Right atrium auricular region (tissue), 2 donors: ENCODE measurements at places on chromosomes 13 and 19. TPM values are rescaled to one million over a fixed set of nuclear protein-coding genes. Genes with fewer than 3 reads are reported as not detected.
A peak's percentile ranks its signal among the peaks of the same experiment; 100 is the strongest.

- no peak for DNase-seq
These were observed 112.3 kb upstream of the FBXL3 start for GRCh38 chr13:77139306-77139705.

DNA sequence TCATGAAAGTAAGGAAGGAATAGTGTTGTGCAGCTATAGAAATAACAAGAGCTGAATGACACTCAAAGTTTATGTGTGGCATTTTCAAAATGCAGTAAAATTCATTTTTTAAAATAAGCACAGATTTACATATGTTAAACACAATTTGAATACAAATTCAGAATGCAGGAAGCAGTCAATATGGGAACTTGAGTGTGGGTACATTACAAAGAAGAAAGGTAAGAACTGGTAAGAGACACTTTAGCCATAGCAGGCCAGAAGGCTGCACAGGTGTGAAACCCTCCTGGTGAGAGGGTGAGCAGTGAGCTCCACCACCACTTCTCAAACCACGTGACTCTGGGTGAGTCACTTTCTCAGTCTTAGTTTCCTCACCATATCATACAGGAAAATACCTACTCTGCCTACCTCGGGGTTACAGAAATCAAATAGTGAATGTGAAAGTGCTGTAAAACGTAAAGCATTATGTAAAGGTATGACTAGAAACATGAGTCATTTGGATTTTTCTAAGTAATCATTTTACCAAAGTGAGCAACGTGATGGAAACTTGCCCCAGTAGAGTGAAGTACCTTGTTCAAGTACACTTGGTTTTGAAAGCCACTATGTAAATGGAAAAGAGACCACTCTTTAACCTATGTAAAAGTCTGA lies 40.5 kb downstream of the USP12 start:
- DNase-seq = no peak

GRCh38 chr13:28449826-28450773 lies 44.8 kb downstream of the FLT1 start:
- no peak for DNase-seq

GRCh38 chr19:27765912-27766725 lies 1446.8 kb downstream of the UQCRFS1 start:
- DNase-seq = peak; percentile 18

GRCh38 chr19:1992759-1993260 lies 22.7 kb downstream of the BTBD2 start:
- no peak for DNase-seq

DNA sequence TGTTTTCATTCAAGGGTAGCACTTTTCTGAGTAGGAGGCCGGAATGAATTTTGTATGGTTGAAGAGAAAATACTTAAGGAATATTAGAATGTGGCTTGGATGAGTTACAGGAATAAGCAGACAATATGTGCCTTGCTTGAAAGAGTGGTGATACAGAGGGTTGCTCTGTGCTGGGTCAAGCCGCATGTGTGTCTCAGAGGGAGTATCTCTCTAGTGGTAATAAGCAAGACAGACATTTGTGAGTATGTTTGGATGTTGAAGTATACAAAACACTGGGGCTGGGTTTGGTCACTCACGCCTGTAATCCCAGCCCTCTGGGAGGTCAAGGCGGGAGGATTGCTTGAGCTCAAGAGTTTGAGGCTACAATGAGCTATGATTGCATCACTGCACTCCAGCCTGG lies 103.9 kb downstream of the LMO7 start:
- DNase-seq = no peak

DNA sequence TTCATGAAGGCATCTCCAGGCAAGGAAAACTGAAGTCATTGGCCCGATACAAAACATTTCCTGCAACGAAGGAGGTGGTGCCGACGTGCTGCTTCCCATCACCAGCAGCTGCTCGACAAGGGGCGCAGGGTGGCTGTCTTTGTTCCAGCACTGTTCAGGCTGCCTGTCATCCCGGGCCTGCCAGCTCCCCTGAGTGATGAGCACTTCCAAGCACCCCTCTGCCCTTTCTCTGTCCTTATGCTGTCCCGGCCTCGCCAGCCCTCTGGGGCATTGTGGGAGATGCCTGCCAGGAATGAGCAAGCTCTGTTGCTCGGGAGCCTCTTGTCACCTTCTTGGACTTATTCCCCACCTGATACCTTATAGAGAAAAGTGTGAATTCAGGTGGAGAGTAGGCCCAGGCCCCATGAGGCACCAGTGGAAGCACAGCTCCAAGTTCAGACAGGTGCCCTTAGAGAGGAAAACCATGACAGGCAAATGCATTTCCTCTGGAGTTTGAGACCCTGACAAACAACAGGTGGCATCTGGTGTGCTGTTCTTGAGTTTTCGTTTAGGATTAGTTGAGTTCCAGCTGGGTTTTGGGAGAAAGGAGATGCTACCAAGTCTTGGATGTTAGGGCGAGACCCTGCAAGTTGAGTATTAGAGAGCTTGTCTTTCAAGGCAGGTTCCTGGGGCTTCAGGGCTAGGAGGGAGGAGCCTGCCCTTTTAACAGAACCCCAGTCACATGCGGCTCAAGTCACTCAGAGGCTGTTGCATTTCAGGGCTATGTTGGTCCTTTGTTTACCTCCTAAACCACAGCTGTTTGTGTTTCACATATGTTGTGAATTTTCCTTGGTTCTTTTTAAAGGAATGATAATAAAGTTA lies 21.4 kb downstream of the BBC3 start:
- no peak for DNase-seq

DNA sequence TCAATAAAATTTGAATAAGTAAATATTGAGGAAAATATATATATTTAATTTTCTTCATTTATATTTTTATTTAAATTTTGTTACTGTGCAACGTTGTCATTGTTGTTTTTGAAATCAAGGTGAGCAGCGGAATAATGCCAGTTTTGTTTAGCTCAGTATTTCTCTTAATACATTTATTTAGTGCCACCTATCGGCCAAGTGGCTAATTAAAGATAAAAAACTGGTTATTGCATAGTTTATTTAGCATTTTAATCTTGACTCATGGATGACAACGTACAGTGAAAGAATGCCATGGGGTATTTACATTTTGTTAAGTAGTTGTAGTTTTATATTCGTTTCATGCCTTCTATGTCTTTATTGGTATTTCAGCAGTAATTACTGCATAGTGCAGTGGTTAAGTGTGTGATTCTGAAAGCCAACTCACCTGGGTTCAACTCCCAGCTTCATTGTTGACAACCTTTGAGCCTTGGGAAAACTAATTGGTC lies 265.9 kb downstream of the MYO16 start:
- DNase-seq = no peak

DNA sequence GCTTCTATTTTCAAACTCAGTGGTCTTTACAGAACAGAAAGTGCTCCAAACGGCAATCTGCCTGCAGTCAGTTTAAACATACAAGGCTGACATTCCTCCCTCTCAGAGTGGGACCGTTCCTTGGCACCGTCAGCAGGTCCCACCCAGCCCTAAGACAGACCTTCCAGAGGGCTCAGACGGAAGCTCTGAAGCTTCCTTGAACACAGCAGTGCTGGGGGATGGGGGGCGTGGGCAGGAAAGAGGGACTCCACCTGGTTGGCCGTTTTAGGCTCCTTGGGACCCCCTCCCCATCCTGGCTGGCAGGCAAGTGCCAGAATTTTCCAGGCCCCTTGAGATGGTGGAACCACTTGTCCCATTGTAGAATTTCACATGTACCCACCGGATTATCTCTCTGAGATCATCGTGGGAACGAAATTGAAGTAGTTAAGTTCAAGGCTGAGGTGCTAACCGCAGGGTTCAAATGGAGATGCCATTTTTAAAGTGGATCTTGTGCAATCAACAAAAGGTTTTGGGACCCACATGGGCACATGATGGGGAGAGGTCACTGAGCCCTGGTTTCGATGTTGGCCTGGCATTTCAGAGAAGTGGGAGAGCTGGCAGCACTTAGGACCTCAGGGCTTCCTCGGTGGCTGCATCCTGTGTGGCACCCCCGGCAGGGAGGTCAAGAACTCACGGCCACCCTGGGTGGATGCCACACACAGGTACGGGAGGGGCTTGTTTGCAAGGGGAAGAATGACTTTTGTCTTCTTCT lies 46.2 kb downstream of the KLF2 start:
- no peak for DNase-seq

- no peak for DNase-seq
These were observed 546 bp downstream of the UBXN6 start for GRCh38 chr19:4456843-4457653.

DNA sequence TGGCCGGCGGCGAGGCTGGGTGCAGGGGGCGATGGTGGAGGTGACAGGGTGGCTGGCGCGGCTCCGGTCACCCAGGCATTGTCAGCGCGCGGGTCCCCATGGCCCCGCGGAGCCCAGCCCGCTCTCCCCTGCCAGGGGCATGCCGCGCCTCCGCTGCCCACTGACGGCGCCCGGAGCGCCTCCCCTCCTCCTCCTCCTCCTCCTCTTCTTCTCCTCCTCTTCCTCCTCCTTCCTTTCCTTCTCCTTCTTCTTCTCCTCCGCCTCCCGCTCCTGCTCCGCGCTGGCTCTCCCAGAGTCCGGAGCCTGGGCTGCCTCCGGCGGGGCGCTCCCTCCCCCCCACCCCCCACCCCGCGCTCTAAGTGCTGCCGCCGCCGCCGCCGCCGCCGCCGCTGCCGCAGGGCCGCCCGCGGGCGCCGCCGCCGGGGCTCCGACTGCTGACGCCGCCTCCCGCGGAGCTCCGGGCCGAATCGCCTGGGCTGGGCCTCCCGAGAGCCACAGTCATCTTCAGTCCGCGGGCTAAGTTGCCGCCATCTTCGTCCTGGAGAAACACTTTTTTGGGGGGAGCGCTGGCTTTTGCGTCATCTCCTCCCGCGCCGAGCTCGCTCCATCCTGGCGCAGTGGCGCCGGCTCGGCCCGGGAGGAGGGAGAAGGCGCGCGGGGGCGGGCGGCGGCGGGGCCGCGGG lies 348.3 kb downstream of the LIG4 start:
- DNase-seq = no peak

- no peak for DNase-seq
These were observed 17.2 kb upstream of the JUND start for GRCh38 chr19:18298601-18299000.

- DNase-seq = peak; percentile 82
These were observed 47.5 kb downstream of the WASF3 start for GRCh38 chr13:26604784-26605545.

DNA sequence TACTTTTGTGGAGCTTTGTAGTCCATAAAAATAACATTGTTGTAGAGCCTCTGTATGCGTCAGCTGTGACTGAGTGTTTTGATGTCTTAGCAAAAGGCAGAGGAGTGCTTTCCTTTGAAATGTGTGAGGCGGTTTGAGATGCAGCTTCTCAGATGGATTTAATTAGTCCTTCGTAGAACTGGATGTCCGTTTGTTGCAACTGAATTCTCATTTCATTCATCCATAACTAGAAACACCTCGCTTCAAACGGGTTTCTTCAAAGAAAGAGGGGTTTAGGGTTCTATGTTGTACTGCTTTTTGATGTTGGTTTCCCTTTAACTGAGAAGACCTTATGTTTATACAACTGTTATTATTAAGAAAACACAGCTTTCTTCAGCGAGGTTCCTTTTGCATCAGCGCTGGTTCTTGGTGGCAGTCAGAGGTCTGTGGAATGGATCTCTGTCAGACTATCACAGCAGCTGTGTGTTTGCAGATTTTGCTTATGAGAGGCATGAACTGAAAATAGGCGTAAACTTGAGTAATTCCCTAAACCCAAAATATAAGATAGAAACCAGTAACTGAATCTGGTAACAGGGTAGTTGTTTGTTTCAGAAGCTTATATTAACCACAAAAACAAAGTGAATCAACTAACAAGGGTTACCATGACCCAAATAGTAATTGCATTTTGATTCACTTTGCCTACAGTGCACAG lies 194.4 kb downstream of the GGACT start:
- no peak for DNase-seq

DNA sequence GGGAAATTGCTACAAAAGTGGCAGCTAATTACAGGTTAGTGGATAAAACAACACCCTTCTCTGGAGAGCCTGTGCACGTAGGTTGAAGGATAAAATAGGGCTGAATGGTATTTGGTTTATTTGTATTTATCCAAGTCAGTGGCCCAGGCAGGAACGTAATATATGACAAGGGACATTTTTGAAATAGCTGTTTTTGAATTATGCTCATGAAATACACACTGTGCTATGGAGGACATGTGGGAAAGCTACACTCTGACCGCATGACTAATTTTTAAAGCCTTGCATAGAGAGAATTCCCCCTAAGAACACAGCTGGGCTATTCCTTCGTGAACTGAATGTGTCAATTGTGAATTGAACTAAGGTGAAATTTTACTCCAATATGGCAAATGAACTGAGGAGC lies 292.1 kb upstream of the MAB21L1 start:
- DNase-seq = no peak

DNA sequence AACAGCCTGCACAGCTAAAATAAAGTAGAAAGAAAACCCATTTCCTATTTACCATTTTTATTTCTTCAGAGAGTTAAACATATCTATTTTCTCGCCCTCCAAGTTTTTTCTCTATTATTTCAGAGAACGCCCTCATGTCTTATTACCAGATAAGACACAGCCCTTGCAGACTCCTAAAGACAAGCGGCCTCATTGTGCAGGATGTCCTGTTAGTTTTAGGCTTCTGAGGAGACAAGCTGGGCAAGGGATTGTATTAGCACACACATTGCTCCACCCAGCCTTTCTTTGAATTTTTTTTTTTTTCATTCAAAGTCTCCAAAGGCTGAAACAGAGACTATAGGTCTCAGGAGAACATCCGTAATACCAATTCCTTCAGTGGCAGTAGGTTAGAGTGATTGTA lies 101.8 kb upstream of the UBL3 start:
- no peak for DNase-seq

GRCh38 chr13:59750860-59751259 lies 412.9 kb downstream of the DIAPH3 start:
- DNase-seq = no peak

- no peak for DNase-seq
These were observed 66.3 kb downstream of the MAP4K1 start for GRCh38 chr19:38551450-38551813.

- no peak for DNase-seq
These were observed 27.6 kb downstream of the SCEL start for GRCh38 chr13:77563111-77563510.

DNA sequence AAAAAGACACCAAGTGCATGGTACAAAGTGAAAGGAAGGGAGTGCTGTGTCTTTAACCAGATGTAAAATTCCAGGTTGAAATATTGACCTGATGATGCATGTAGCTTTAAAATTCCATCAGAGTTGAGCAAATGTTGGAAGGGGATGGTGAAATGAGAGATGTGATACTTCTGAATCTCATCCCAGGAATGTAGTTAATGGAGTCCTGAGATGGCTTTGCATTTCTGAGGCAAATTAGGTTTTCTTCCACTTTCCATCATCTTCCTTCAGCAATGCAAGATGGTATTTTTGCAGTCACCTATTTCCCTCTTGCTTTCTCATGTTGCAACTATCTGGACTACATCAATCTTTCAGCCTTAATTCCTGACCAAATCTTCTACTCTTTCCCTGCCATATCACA lies 194.1 kb upstream of the MIR17HG start:
- no peak for DNase-seq

The PGLYRP1 gene
- not detected for total RNA-seq

The TNNT1 gene
- 6.8 TPM for total RNA-seq

The POU2F2 gene
- total RNA-seq = 0.83 TPM

The METTL21C gene
- not detected for total RNA-seq

The ARL11 gene
- 0.63 TPM for total RNA-seq

The LGI4 gene
- total RNA-seq = 42.5 TPM

The ABCC4 gene
- total RNA-seq = 4.2 TPM

The ZNF223 gene
- total RNA-seq = 4.2 TPM

The SIGLECL1 gene
- not detected for total RNA-seq

The UBE2L5 gene
- total RNA-seq = 1.1 TPM

The NLRP4 gene
- not detected for total RNA-seq

The ZNF506 gene
- total RNA-seq = 18.2 TPM
